Kidney tubule cell (primary cell): ENCODE measurements at places on chromosomes 3 and 15.

DNA sequence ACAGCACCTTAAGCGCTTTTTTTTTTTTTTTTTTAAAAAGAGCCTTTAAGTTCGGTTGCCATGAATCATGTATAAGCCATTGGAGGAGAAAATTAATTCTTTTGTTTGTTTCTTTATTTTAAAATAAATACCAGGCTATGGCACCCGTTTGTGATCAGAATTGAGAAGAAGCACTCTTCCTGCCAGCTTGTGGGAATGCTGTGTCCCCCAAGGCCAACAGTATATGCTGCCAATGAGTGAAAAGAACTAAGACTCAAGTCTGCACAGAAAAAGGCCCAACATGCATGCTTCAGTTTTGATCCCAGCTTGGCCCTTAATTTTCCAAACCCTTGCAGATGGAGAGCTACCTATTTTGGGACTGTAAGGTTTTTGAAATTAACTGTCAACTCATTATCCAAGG, 90.5 kb downstream of the LRRC3B start:
- DNase-seq: peak; percentile 2

GRCh38 chr3:35522450-35522849, 116.9 kb upstream of the ARPP21 start:
- no peak for DNase-seq

DNA sequence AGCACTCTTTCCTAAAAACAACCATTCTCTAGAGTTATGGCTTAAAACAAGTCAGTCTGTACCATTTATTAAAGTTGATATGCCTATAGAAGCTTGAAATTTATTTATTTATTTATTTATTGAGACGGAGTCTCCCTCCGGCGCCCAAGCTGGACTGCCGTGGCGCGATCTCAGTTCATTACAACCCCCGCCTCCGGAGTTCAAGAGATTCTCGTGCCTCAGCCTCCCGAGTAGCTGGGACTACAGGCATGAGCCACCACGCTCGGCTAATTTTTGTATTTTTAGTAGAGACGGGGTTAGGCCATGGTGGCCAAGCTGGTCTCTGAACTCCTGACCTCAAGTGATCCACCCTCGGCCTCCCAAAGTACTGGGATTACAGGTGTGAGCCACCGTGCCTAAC, 1.5 kb upstream of the TTC14 start:
- DNase-seq: no peak

DNA sequence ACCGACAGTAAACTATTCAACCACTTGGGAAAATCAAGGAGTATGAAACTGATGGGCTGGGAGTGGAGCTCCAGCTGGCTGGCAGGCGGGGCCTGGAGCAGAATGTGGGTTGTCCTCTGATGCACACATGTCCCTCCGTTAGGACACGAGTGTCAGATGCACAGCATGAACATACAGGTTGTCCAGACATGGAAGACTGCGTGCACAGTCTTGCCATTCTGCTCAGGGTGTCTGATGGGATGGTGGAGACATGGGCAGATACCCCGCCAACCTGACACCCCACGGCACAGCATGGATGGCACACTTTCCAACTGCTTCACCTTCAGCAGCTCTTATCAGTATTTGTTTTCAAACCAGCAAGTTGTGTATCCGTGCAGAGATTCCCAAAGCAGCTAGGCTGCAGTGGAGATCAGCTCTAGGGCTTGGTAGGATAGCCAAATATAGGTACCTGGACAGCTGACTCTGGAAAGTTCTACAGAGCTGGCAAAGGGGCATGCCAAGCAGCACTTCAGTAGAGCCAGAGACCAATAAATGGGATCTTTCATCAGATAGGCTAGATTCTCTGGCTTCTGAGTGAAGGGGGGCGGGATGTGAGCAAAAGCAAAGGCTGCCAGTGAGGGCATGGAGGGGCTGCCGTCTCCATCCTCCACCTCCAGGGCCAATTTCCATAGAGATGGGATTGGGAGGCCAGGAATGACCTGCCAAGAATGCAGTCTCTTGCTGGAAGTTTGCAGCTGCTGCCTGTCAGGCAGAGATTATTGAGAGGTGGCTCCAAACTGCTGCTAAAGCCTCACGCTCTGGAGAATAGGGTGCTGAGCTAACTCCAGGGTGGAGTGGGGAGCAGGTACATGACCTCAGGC, 47.2 kb upstream of the KY start:
- DNase-seq: no peak

GRCh38 chr3:4773583-4773982, 205.7 kb upstream of the BHLHE40 start:
- no peak for DNase-seq

DNA sequence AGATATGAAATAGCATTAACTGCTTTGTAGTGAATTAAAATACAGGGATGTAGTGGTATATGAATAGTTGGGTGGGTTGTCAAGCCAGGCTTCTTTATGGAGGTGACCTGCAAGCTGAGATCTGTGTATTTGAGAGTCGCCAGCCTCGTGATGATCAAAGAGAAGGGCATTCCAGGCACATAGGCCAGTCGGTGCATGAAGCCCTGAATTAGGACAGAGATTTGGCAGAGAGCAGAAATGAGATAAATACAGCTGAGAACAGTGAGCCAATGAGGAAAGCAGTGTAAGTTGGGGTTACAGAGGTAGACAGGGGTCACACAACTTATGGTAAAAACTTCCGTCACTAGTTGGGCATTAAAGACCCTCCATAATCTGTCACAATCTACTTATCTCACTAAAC, 641.9 kb downstream of the OTOL1 start:
- DNase-seq: no peak

DNA sequence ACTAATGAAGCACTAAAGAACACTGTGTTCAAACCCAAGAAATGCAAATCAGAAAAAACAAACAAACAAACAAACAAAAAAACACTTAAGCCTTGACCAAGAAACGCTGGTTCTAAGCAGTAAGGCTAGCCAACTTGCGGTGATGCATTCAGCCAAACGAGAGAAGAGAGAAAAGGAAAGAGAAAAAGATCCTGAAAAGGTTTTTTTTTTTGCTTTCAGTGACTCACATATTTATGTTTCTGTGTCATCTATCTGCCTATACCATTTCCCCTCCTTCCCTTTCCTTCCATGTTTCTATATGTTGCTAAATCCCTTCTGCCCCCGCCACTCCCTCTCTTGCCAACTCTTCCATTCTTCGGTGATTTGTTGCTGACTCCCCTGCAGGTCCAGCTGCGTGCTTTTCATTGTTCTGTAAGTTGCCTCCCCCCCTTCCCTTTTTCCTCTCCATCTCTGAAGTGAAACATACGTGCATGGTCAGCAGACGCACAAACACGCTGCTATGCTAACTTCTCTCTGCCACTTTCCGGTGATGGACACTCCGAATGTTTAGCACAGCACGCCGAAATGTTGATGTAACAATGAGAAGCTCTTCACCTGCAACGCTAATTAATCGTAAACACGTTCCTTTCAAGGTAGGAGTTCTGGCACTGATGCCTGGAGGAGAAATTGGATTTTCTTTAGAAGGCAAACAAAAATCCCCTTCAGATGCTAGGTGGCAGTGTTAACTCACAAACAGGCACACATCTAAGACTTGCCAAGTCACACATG, 154.4 kb downstream of the TUSC7 start:
- peak; percentile 36 for DNase-seq

DNA sequence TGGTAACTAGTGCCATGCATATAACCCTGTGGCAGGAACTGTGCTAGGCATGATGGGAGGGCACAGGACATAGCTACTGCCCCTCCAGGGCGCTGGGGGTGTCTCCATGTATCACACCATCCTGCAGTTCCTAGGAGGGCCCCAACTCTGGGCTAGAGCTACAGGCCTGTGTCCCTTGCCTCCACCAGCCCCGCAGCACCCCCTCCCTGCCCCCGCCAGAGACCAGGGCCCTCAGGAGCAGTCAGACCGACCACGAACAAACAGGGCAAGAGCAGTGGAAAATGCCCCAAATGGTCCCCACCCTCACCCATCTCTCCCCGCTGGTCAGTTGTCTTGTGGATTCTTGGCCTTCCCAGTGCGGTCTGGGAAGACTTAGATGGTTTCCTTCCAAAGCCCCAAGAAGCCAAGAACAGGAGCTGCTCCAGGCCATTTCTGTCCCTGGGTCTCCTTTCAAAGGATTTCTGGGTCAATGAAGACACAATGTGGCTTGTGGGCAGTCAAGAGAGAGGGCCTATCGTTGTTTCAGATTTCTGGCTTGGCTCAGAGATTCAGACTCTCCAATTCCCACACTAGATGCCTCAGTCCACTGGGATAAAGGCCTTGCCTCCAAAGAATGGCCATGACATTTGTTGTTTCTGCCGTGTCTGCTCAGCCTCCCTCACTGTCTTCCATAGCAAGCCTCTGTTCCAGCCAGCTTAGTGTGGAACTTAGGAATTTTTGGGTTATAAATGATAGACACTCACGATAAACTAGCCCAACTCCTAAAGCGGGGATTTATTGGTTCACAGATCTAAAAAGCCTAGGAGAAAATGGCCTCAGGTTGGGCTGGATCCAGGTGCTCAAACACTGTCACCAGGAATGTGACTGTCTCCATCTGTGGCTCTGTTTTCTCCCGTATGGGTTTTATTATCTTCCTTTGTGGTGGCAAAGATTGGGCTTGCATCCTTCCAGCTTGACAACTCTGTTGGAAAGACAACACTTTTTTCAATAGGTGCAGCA, 80.6 kb downstream of the LSM3 start:
- DNase-seq: no peak

- DNase-seq: no peak
Measured at GRCh38 chr3:173055228-173055933, 85.7 kb downstream of the SPATA16 start.

GRCh38 chr15:37080261-37080921, 20.0 kb downstream of the MEIS2 start:
- no peak for DNase-seq

- DNase-seq: no peak
Measured at GRCh38 chr15:62219799-62220198, 54.7 kb upstream of the C2CD4B start.

DNA sequence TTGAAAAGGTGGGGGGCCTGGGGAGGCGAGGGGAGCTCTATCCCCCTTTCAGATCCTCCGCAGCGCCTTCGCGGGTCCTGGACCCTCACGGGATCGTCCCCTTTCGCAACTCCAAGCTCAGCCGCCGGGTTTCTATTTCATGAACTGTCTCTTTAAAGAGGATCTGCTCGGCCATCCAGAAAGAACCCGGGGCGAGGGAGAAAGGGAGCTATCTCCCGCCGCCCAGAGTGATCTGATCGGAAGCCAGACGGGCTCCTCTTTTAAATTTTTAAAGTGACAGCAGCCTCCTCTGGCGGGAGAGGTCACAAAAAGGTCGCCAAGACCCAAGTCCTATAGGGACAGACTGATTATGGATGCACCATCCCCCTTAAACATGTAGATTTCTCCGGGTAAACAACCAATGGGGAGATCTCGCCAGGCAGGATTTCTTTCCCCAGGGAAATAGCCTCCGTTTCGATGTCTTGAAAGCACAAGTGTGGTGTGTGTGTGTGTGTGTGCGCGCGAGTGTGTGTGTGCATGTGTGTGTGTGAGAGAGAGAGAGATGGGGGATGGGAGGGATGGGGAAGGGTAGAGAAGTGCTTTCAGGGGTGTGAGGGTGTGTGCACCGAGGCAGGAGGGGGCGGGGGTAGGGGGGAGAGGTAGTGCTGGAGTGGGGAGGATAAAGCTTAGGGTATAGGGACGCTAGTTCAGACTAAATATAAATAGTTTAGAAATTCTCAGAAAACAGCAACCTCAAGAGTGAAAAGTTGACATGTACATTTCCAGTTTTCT, 516.1 kb downstream of the MECOM start:
- DNase-seq: peak; percentile 85

DNA sequence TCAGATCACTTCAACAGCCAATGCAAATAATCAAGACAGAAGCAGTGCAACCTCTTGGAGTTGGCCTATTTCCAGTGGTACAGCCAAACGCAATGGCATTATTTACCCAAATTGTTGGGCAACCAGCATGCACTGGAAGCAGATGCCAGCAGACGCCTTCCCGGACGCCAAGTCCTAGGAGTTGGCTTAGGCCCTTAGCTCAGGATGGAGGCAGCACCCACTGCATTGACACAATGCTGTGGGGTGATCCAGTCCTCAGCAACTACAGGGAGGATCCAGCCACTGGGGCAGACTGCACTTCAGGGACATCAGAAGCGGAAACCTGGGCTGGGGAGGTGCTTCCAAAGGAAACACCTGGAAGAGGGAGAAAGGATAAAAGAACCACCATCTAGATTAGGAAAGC, 290.4 kb downstream of the FAM43A start:
- DNase-seq: no peak

GRCh38 chr15:84946772-84947489, 34.7 kb upstream of the PDE8A start:
- no peak for DNase-seq

- DNase-seq: no peak
Measured at GRCh38 chr15:41161736-41162135, 45.7 kb upstream of the INO80 start.

GRCh38 chr15:52318729-52319500, 23.3 kb upstream of the MYO5C start:
- peak; percentile 5 for DNase-seq

GRCh38 chr15:42456531-42456930, 34.4 kb downstream of the ZNF106 start:
- no peak for DNase-seq

DNA sequence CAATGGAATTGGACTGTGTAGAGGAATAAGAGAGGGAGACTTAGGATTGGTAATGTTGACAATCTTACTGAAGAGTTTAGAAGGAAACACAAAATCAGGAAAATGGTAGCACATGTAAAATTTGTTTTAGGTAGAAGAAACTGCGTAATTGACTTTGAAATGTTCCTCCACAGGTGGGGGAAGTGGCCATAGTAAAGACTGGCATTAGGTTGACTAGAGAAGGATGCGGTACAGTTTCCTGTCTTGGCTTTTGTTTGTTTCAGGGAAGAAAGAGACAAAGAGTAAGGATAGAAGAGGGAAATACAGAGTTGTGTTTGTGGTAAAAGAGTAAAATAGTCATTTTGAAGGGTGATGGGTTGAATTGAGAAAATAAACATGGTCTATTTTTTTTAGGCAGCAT, 253.6 kb upstream of the ZNF717 start:
- DNase-seq: no peak

- peak; percentile 25 for DNase-seq
Measured at GRCh38 chr3:17372362-17373210, 369.8 kb downstream of the TBC1D5 start.

DNA sequence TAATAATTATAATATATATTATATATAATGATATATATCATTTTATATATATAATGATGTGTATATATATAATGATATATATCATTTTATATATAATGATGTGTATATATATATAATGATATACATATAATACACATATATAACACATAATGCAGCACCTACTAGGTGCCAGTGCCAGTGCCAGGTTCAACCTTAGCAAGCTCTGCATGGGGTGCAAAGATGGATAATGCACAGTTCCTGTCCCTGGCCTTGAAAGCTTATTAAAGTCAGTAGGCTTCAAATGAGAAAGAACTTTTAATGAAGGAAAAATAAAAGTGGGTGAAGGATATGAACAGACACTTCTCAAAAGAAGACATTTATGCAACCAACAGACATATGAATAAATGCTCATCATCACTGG, 192.7 kb upstream of the SLC2A2 start:
- DNase-seq: no peak
